ENCODE measurements at places on chromosomes 13 and 19. TPM values are rescaled to one million over a fixed set of nuclear protein-coding genes. Genes with fewer than 3 reads are reported as not detected.
A peak's percentile ranks its signal among the peaks of the same experiment; 100 is the strongest.

Gene ATP1A3
- total RNA-seq = 1.6 TPM

Gene SLC6A16
- total RNA-seq = not detected

Gene CYP4F3
- total RNA-seq = not detected

Gene A1BG
- 28.5 TPM for total RNA-seq

Gene NLRP5
- total RNA-seq = 4.9 TPM

Gene NRTN
- 0.11 TPM for total RNA-seq

Gene ERICH4
- not detected for total RNA-seq

Gene SIGLEC10
- total RNA-seq = not detected

Gene RFPL4AL1
- 54.4 TPM for total RNA-seq

Gene CCDC194
- total RNA-seq = not detected

Gene IZUMO4
- total RNA-seq = not detected

Gene MIA
- total RNA-seq = not detected

Gene FFAR1
- not detected for total RNA-seq

- DNase-seq = no peak
Measured at GRCh38 chr13:59906413-59907049, 257.2 kb downstream of the DIAPH3 start.

DNA sequence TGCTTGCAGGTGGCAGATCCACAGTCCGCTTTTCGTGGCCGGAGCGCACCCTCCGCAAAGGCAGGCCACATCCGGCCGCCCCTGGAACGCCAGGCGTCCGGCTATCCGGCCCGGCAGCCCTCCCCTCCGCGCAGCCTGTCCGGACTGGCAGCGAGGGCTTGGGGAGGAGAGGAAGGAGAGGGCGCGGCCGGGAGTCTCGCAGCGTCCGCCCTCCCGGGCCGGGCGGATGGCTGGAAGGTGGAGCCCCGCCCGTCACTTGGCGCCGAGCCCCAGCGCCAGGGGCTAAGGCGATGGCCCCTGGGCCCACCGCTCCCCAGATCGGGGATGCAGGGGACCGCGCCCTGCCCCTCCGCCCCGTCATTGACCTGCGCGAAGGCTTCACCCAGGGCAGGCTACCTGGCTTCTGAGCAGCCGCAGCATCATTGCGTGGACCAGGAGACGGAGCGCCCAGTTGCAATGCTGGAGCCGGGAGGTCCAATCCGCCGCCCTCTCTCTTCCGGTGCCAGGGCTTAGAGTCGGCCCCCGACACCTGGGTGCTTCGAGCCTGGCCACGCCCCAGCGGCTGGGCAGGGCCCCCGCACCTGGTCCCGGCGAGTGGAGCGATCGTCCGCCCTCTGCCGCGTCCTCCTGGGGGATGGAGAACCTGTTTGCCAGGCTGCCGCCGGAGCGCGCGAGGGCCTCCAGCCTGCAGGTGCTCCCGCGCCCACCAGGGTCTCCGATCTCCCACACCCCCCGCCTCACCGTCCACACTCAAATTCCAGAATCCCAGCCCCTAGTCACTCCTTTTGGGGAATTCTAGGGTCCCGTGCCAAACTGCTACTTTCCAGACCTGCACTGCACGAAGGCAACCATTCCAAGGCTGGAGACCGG lies at the start of gene FUT1:
TSS of gene FUT1 (minus strand) at position 146 of the 870 bp plus-strand sequence. CDS start 1,360 bp downstream, outside the sequence.
- peak; percentile 50 for DNase-seq

- DNase-seq = peak; percentile 72
Measured at GRCh38 chr19:53808710-53809125, 15.4 kb downstream of the NLRP12 start.

DNA sequence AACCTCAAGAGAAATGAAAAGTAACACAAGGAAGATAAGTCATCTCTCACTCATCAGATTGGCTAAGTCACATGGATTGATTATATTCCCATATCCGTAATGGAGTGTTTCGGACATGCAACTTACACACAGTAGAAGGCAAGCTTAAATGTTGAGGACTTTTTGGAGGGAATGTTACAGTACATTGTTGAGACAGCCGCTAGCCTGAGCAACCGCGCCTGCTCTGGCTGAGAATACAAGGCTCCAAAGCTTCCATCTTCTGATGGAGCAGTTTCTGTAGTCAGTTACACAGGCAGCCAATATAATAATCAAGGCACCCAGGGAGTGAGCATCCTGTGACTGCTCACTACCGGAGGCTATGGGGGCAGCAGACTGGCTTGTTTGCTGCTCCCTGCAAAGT lies 1.0 kb upstream of the CRYL1 start:
- DNase-seq = no peak

- peak; percentile 61 for DNase-seq
Measured at GRCh38 chr19:1408300-1409203, 1.2 kb downstream of the DAZAP1 start.

DNA sequence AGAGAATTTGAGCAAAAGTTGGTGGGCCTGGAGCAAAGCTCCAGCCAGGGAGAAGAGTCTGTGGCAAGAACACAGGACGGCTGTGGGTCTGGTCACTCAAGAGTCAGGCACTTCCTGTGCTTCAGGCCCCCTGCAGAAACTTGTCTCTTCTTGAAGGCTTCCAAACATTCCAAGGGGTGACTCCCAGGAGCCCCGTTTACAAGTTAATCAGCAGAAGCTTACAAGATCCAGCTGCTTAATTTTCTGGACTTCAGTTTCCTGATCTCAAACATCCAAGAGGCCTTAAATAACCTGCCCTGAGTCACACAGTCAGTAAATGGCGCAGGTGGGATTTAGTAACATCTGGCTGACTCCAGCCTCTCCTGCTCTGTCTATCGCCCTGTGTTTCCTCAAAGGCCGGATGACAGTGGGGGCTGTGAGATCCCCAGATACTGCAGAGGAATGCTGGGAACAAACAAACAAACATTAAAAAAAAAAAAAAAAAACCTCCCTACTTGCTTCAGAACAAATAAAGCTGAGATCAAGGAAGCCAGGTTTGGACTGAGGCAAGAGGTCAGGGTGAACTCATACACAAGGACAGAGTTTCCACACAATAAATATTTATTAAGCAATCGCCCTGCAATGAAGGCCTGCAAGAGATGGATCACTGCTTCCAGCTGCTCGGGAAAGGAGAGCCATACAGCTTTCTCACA lies 175.4 kb upstream of the RFC3 start:
- no peak for DNase-seq

- DNase-seq = no peak
Measured at GRCh38 chr13:33815011-33815550, 2.9 kb upstream of the RFC3 start.

DNA sequence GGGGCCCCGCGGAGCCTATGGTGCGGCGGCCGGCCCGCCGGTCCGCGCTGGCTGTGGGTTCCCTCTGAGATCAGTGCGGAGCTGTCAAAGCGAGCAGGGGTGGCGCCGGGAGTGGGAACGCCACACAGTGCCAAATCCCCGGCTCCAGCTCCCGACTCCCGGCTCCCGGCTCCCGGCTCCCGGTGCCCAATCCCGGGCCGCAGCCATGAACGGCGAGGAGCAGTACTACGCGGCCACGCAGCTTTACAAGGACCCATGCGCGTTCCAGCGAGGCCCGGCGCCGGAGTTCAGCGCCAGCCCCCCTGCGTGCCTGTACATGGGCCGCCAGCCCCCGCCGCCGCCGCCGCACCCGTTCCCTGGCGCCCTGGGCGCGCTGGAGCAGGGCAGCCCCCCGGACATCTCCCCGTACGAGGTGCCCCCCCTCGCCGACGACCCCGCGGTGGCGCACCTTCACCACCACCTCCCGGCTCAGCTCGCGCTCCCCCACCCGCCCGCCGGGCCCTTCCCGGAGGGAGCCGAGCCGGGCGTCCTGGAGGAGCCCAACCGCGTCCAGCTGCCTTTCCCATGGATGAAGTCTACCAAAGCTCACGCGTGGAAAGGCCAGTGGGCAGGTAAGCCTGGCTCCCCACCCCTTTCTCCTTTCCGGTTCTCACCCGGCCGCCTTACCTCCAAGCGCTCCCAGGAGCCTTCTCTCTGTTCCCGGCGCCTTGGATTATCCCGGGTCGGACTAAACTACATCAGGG lies at the start of gene PDX1:
TSS of gene PDX1 (plus strand) at position 67 of the 743 bp plus-strand sequence. CDS start at position 206, 139 bp downstream.
- DNase-seq = peak; percentile 85

DNA sequence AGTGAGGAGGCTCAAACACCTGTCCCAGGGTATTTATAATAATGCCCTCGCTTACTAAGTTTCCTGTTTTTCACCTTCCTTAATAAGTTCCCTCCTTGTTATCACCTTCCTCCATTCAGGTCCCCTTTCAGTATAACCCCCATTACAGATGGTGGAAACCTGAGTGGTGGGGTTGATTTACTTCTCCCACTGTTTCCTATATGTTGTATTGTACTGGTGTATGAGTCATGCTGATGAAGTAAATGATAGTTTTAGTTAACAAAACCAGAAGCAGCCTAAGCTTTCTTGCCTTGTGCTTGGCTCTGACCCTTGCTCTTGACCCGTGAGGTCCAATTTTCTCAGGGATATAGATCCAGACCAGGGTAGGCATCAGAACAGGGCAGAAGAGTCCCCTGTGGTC lies 22.3 kb upstream of the TNFSF11 start:
- DNase-seq = no peak

- peak; percentile 64 for DNase-seq
Measured at GRCh38 chr13:107882708-107883560, 332.4 kb downstream of the LIG4 start.

- DNase-seq = no peak
Measured at GRCh38 chr19:41546386-41546789, 29.6 kb upstream of the CEACAM21 start.

GRCh38 chr13:39463611-39464010 lies 139.4 kb downstream of the LHFPL6 start:
- DNase-seq = no peak

DNA sequence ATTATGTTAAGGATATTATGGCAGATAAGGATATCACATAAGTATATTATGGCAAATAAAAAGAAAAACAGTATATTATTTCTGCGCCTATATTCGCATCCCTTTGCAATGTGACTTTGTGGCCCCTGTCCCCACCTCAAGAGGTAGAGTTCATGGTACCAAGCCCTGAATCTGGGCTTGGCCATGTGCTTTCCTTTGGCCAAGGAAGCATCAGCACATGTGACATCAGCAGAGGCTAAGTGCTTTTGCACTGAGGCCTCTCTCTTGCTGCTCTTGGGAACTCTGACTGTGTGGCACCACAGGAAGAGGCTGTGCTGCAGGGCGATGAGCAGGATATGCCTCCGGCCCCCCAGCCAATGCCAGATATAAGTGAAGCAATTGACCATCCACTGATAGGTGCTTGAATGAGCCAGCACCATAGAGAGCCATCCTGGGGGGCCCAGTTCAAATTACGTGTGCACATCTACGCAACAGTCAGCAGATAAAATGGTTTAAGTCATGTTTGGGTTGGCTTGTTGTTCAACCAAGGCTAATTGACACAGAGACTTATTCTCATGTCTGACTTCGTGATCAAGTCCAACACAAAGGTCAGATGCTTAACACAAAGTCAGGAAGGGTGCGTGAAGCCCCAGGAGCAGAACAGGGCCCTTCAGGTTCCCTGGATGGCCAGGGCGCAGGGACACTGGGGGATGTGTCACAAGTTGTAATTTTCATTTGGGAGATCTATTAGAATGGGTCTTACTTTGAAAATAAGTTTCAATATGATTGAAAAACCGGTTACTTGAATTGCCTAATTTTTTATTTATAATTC lies 173.3 kb downstream of the COL4A1 start:
- no peak for DNase-seq

DNA sequence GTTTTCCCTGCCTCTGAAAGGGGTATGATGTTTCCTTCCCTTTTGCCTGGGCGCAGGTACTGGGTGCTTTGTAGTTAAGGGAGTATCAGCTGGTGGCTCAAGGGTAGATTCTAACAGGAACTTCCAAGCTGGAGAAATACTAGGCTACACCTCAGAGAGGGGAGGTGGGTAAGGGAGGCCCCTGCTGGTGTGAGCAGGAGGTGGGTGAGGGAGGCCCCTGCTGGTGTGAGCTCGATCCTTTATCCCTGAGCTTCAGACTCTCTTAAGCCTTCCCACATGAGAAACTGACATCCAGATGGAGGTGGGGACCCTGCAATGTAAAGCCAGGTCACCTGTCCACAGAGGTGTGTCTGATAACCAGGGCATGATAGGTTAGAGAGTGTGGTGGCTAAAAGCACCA lies 32.1 kb downstream of the CYP2B6 start:
- peak; percentile 20 for DNase-seq

DNA sequence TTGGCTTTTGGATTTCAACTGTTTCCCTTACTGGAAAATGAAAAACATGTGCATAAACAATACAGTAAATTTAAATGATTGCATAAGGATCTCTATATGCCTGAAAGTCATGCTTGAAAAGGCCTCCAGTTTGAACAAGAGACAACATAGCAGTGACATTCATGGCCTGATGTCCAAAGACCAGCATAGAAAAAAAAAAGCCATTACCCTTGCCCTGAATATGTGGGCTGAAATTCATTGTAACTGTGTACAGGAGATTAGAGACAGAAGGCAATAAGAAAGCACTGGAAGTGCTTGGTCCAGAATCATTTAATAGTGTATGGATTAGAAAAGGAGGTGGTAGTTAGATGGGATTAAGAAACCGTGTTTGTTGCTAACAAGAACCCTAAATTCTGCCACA lies 15.4 kb downstream of the MIR17HG start:
- DNase-seq = no peak

- peak; percentile 33 for DNase-seq
Measured at GRCh38 chr13:79901336-79901735, 420.4 kb downstream of the NDFIP2 start.

DNA sequence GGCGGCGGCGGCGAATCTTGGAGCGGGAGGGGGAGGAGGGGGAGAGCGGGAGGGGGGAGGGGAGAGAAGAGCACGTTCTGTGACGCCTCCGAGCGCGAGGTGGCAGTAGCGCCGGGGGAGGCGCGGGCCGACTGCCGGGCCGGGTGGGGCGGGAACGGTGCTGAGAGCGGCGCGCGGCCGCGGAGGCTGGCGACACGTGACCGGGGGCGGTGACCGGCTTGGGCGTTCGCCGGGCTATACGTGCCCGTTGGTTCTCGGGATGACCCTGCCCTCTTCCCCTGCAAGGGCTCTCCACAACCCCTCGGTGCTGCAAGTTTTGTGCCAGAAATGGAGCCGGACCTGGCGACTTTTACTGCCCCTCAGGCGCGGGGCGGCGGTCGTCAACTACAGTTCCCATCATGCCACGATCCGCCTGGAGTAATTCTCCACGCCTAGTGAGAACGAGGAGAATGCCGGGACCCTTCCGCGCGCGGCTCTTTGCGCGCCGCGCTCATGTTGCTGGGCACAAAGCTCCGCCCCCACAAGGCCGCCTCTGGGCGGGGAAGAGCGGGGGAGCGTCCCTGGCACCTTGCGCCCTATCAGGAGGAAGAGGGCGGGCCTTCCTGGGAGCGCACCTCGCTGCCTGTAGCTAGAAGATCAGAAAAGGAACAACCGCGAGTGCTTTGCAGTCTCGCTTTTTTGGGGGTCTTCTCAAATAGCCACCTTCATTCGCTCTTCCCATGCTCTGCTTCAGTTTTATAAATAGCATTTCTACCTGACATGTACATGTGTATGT lies at the start of gene KPNA3:
TSS of gene KPNA3 (minus strand) at position 133 of the 775 bp plus-strand sequence. CDS start 176 bp downstream, outside the sequence.
- peak; percentile 94 for DNase-seq

- no peak for DNase-seq
Measured at GRCh38 chr13:81760316-81760715, 1419.4 kb upstream of the SPRY2 start.

- DNase-seq = no peak
Measured at GRCh38 chr13:84894749-84895148, 904.5 kb downstream of the SLITRK6 start.

GRCh38 chr19:57477191-57478008 lies at the start of gene ZNF772:
Gene ZNF772, minus strand, starts transcription at chr19:57477566. Its CDS starts 257 bp downstream, at chr19:57477309.
- DNase-seq = peak; percentile 95

- no peak for DNase-seq
Measured at GRCh38 chr13:35389535-35389934, 87.0 kb downstream of the MAB21L1 start.

Measured in Daoy (cell line).